GM20000 (cell line): ENCODE measurements at places on chromosomes 13 and 19.
A peak's percentile ranks its signal among the peaks of the same experiment; 100 is the strongest.

DNA sequence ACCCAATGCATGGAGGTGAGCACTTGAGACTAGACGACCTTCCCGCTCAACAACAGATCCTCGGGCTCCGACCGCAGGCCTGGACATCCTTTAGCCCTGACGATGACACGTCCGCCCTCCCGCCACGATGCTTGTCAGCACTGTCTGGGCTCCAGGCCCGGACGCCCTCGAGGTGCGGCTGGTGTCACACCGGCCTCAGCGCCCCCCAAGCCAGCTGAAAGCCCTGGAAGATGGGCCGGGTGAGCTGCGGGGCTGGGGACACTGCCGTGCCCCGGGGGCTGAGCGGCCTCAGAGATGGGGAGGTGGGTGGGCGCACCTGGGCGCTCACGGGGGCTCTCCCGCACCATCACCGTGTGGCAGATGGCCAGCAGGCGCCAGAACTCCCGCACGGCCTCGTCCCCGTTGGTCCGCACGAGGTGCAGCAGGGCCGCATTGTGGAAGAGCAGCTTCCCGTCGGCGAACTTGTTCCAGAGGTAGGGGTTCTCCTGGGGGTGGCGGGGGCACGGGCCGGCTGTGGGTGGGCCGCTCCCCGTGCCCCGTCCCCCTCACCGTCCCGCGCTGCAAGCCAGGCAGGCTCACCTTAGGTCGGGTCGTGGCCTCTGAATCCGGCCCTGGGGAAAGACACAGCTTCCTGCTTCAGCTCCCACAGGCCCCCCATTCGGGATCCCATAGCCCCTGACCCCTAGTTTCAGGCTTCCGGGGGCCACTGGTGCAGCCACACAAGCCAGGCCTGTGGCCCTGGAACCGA, 15.5 kb downstream of the ATP8B3 start:
- no peak for DNase-seq

DNA sequence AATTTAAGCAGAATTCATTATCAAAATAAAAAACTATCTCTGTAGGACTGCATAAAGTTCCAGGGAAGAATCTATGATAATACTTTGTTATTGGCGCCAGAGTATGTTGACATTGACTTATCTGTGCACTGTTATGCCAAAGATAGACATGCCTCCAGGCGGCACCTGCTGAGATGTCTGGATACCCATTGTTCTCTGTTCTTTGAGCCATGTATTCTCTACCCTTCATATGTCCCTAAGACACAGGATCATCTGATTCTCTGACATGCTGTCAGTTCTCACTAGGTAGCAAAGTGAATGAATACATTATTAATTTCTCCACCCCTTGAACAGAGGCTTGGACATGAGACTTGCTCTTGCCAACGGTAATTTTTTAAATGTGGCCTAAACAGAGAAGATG, 517.8 kb upstream of the SLITRK5 start:
- DNase-seq = no peak

- no peak for DNase-seq
Observed at GRCh38 chr19:4386041-4386782, 14.1 kb downstream of the SH3GL1 start.

DNA sequence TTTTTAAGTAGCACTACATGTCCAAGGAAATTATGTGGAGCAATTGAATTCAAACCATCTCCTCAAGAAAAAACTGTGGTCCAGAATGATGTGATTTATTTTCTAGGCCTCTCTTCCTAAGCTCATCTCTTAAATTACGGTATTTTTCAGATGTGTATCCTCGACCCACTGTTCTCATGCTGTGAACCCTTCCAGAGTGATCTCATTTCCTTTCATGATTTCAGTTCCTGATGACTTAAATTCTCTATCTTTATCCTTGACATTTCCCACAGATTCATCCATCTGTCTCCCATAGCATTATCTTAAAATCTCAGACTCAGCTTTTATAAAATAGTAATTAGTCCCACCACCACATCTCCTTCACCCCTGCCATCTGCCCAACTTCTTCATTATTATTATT, 117.6 kb upstream of the SPRY2 start:
- DNase-seq = no peak

- no peak for DNase-seq
Observed at GRCh38 chr19:41149831-41150230, 35.6 kb downstream of the CYP2F1 start.

- no peak for DNase-seq
Observed at GRCh38 chr13:93955904-93956303, 523.6 kb downstream of the DCT start.

- DNase-seq = no peak
Observed at GRCh38 chr19:5607318-5608275, 15.0 kb downstream of the SAFB2 start.

DNA sequence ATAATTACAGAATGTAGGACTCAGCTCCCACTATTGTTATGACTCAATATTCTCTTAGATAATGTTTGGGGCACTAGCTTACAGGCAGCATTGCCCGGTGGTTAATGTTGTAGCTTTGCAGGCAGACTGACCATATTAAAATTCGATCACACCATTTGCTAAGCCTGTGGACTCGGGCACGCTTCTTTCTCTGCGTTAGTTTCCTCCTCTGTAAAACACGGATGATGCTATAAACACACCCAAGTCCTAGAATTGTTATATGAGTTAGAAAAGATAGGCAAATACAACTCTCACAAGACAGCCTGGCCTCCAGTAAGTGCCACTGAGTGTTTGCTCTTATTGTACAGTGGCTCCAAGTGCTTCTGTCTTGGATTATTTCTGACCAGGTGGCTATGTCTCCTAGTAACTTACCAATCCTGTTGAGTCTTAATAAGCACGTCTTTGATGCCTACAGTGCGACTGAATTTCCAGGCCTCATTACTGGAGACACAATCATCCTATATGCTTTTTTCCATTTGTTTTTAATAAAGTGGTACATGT, 50.0 kb upstream of the ALOX5AP start:
- DNase-seq = no peak

- peak; percentile 58 for DNase-seq
Observed at GRCh38 chr19:11375143-11375948, 880 bp downstream of the SWSAP1 start.

DNA sequence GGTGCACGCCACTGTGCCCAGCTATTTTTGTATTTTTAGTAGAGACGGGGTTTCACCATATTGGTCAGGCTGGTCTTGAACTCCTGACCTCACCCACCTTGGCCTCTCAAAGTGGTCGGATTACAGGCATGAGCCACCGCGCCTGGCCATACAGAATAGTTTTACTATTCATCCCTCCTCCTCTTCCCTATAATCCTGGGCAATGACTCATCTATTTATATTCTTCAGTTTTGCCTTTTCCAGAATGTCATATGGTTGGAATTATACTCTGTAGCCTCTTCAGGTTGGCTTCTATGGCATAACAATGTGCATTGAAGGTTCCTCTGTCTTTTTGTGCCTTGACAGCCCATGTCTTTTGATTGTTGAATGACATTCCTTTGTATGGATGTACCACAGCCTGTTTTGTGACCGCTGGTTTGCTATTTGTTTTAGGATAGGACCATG, 22.2 kb upstream of the LRP3 start:
- no peak for DNase-seq

- no peak for DNase-seq
Observed at GRCh38 chr19:50458396-50459066, 17.8 kb upstream of the EMC10 start.

- no peak for DNase-seq
Observed at GRCh38 chr19:10508707-10509106, 5.6 kb upstream of the KEAP1 start.

DNA sequence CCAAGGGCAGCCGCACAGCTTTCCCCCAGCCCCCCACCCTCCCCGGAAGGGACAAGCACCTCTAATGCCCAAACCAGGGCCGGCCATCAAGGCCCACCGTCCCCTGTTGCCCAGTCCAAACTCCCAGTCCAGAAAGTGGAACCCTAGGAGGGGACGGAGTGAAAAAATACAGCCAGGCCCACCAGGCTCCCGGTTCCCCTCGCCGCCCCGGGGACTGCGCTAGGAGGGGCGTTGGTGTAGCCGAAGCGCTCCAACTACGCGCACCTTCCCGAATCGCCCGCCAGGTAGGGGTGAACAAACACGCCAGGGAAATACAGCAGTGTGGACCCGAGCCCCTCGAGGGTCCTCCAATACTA, 1.3 kb downstream of the KLF16 start:
- no peak for DNase-seq

DNA sequence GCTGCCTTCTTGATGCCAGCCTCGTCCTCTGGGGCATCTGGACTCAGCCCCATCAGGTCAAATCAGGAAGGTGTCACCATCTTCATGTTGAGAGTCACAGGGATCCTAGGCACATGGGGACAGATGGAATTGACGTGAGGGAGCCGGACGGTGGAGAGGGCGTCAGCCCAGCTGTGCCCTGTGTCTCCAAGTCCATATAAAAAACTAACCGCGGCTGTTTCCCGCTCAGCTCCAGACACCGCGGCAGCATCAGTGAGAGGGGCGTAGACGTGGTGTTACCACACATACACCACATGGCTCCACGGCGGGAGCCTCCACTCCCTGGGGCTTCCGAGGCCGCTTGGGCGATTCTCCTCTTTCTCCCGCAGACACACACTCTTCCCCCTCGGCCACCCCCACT, 5.6 kb upstream of the PRR36 start:
- no peak for DNase-seq

GRCh38 chr13:113474179-113474578, 16.3 kb downstream of the DCUN1D2 start:
- DNase-seq = no peak

- DNase-seq = no peak
Observed at GRCh38 chr13:45750566-45750965, 48.4 kb downstream of the CBY2 start.

DNA sequence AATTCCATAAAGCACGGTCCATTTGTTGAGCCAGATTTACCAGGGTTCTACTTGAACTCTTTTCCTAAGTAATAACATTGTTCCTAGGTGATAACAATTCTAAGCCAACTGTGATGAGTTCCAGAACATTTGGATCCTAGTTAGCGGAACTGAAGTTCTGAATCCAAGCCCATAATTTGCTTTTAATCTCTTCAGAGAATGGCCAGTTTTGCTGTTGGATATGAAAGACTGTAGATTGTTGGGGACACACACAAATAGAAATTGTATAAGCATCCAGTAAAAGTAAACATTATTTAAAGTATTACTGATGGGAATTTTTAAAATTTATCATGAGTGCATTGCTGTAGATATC, 27.3 kb upstream of the STARD13 start:
- no peak for DNase-seq

GRCh38 chr19:13887018-13887436, 10.1 kb downstream of the NANOS3 start:
- no peak for DNase-seq

- DNase-seq = no peak
Observed at GRCh38 chr13:65470781-65471180, 1759.4 kb downstream of the PCDH9 start.

GRCh38 chr19:35154525-35155406, at the start of gene FXYD5:
Gene FXYD5, plus strand, starts transcription at chr19:35154735. Its CDS starts 816 bp downstream, at chr19:35155551.
- peak; percentile 80 for DNase-seq

- DNase-seq = no peak
Observed at GRCh38 chr19:54660306-54660705, 2.5 kb upstream of the LILRB4 start.

- no peak for DNase-seq
Observed at GRCh38 chr19:750640-751423, at the start of gene MISP. Gene MISP, plus strand, starts transcription at chr19:751112. Its CDS starts 5,835 bp downstream, at chr19:756947.

GRCh38 chr19:41411968-41412265, 14.3 kb downstream of the BCKDHA start:
- DNase-seq = no peak

DNA sequence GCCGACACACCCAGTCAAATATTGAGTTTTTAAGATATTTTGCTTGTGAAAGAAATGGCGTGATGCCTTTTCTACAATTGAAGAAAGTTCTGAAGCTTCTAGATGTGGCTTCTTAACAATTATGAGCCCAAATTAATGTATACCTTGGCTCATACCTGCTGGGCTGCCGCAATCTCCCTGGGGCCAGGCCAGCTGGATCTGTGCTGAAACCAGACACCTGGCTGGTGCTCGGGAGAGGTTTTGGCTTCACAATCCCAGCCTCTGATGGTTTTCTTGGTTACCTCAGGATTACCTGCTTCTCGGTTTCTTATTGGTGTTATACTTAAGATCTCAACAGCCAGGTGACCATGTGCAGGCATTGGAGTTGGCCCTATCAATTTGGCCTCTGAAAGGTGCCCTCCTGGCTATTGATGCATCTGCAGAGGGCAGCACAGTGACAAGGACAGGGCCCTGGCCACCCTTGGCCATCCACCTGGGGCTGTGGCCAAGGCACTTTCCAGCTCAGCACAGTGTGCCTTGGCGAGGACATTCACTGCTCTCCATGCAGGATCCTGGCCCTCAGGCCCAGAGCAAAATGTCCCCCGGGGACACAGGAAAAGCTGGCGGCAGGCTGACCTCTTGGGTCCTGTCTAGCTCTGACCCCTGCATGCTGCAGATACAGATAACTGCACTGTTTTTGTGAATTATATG, 305.0 kb downstream of the ZNF536 start:
- no peak for DNase-seq

- DNase-seq = no peak
Observed at GRCh38 chr19:56218961-56219360, 16.9 kb downstream of the ZSCAN5C start.
